Retinal pigment epithelial cell (primary cell): ENCODE measurements at places on chromosomes 12 and 14.
A peak's percentile ranks its signal among the peaks of the same experiment; 100 is the strongest.

DNA sequence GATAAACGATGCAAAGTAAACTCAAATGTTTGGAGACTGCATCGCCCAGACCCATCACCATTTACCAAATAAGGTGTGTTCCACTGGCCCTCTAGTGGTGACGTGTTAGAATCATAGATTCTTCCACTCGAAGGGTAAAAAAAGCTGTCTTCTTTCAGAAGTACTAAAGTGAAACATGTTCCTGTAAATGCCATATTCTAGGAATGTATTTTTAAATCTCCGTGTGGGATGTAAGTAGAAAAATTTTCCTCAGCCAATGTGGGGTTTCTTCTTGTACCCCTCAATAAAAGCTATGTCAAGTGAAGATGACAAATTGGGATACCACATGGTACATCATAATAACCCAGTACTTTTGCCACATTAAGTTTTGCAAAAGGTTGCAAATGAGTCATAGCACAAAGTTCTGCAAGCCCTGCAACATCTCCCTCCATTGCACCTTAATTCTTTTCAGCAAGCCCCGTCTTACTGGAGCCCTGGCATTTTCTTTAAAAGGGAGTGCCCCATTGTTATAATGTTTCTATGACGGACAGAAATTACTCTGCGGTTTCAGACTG lies 100.8 kb downstream of the CCER1 start:
- DNase-seq, result no peak

- DNase-seq, result no peak
Measured at GRCh38 chr12:88957358-88957757, 377.1 kb upstream of the KITLG start.

DNA sequence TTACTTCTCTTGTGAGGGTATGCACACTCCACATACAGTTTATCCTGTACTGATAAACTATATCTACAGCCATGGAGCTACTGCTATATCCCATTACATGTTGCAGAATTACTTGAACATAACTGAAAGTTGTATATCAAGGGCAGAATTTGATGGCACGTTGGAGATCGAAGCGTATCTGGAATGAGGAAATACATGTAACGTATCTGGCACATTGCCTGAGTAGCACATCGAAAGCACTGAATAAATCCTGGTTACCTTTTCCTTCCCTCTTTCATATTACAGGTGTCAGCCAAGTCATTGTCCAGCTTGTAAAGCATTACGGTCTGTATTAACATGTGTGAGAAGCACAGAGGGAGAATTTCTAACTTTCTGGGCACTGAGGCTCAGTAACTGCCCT lies 42.1 kb upstream of the LIN7A start:
- DNase-seq, result no peak

- no peak for DNase-seq
Measured at GRCh38 chr14:76509311-76509710, 133.4 kb downstream of the ESRRB start.

DNA sequence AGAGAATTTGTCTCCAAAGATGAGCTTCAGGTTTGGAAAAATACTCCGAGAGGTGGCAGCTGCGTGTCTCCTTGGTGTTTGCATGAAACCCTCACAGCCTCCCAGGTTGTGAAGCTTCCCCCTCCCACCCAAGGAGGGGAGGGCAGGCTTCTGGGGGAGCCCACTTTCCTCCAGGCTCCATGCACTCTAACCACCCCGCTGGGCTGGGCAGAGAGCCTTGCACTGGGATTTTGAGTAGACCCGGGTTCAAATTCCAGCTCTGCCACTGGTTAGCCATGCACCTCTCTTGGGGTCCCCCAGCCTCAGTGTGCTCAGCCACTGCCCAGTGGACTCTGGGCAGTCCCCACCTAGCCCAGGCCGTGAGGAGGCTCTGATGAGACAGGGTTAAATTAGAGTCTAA lies 4.3 kb upstream of the DLK1 start:
- no peak for DNase-seq

DNA sequence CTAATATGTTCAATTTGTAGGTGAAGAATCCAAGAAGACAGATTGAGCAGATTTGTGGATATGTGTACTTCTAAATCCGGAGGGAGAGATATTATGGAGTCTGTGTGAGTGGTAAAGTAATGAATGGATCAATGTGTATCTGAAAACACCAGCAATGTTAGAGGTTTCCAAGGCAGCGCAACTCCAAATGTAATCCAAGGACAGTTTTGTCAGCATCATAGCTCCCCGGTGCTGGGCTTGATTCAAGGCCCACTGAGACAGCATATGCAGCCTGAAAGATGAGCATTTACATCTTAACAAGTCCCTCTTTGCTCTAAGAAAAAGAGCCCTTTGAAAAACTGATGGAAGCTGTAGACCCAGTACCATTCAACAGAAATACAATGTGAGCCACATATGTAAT lies 38.3 kb upstream of the FRMD6 start:
- DNase-seq, result no peak

DNA sequence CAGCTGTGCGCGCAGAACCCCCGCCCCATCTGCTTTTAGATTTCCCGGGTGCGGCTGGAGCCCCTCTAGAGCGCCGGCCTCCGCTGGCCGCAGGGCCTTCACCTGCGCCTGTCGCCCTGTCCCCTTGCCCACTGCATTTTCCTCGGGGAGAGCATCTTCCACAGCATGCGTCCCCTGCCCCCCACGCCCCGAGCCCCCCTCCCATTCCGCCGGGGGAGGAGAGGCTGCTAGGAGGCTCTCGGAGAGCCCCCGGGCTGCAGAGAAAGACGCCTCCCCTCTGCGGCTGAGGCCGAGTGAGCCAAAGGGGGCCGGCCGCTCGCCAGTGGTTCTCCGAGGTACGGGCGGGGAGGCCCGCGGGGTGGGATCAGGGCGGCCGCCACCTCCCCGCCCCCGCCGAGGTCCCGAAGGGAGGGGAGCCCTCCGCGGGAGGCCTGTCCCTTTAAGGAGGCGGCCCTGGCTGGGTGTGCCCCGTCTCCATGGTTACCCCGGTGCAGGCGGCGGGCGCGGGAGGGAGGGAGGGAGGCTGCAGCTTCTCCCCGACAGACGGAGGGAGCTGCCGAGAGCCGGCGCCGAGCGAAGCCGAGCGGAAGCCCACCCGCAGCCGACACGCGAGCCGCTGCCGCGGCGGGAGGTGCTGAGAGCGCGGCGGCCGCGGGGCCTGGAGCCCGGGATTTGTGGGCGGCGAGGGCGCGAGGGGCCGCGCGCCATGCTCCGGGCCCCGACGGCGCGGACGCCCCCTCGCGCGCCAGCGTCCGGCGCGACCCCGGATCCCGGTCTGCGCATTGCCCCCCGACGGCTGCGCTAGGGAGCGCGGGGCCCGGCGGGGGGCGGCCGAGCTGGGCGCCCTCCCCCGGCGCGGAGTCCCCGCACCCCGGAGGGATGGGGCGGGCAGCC lies at the start of gene KCNH3:
TSS of gene KCNH3 (plus strand) at position 521 of the 894 bp plus-strand sequence. CDS start 387 bp downstream, outside the sequence.
- DNase-seq, result no peak

DNA sequence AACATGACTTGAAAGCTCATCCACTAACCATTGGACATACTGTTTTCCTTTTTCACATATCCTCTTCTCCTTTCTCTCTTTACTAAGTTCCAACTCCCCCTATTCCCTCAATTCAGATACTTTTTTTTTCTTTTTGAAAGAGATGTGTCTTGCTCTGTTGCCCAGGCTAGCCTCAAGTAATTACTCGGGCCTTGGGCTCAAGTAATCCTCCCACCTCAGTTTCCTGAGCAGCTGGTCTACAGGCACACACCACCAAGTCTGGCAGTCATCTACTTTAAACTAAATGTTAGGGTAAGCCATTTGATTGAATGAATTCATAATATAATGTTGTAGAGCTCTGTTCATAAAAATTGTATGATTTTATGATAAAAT lies 15.5 kb downstream of the LEMD3 start:
- DNase-seq, result no peak

- peak; percentile 43 for DNase-seq
Measured at GRCh38 chr12:10214895-10215267, 2.2 kb downstream of the GABARAPL1 start.
